ENCODE measurements at places on chromosomes 7 and 10.

DNA sequence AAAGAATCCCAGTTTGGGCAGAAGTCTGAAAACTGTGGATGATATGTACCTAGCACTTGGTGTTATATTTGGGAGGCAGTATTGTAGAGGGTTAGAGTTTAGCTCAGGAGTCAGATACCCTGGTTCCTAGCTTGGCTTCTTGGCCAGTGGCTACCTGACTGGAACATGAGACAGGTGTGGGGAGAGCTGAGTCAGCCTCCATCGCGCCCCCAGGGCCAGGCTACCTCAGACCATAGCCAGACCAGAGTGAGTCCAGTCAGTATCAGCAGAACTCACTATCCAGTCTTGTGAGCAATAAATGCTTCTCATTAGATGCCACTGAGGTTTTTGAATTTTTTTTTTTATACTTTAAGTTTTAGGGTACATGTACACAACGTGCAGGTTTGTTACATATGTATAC lies 26.0 kb downstream of the CYP3A5 start:
- no peak for DNase-seq

GRCh38 chr7:112042631-112043030 lies 163.6 kb downstream of the DOCK4 start:
- DNase-seq: no peak

- no peak for DNase-seq
Measured at GRCh38 chr10:1612908-1613307, 124.4 kb downstream of the ADARB2 start.

DNA sequence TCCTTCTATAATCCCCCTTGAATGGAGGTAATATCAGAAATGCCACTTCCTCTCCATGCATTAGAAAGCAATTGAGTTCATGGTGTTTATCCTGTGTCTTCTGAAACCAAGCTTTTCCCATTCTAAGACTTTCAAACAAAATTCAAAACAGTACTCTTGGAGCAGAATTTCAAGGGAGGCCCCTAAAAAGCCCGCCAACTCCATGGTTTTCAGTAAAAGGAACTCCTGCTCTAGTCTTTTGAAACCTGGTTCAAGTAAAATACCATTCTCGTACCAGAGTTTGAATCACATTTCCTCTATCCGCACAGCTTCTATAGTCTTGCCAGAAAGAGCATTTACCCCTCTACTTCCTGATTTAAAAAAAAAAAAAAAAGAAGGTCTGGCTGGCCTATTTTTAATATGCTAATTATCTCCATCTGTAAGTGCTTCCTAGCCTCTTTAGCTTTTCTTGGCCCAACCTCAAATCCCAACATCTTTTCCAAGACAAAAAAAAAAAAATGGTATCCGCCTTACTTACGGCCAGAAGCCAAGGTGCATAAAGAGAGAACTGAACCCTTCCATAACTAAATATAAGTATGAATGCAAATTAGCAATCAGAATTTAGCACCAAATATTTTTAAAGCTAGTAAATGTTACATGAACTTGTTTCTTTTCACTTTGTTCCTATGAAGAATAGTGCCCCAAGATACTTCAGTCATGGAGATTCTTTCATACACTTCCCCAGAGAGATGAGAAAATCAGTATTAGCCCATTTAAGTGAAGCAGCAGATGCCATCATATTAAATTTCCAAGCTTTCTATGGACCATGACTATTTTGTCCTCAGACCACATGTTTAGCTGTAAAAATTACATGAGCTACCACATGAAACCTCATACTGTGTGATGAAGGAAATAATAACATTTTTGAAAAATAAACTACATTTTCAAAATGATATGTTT lies 199.9 kb upstream of the FAM3C start:
- peak; percentile 7 for DNase-seq

- DNase-seq: no peak
Measured at GRCh38 chr7:74627661-74628411, 29.7 kb upstream of the GTF2I start.

GRCh38 chr10:126014309-126014708 lies 117.9 kb downstream of the FANK1 start:
- peak; percentile 30 for DNase-seq

GRCh38 chr7:66899552-66900280 lies 21.3 kb upstream of the TMEM248 start:
- DNase-seq: no peak

DNA sequence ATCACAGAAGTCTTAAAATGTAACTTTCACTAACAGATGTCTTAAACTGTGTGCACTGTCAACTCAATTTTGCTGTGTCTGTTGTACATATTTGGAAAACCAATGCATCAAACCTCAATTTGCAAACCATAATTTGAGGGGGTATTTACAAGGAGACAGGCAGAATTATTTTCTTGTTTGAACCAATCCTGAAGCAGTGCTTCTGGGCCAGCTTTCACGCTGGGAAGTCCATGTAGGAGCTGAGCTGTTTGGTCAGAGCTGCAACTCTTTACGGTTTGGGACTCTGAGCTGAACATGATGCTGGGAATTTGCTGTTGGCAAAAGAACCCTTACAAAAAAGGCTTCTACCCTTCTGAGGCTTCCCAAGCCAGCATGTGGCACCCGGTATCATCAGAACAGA lies 43.2 kb upstream of the EPC1 start:
- no peak for DNase-seq

- no peak for DNase-seq
Measured at GRCh38 chr10:18216482-18216881, 76.3 kb downstream of the CACNB2 start.

DNA sequence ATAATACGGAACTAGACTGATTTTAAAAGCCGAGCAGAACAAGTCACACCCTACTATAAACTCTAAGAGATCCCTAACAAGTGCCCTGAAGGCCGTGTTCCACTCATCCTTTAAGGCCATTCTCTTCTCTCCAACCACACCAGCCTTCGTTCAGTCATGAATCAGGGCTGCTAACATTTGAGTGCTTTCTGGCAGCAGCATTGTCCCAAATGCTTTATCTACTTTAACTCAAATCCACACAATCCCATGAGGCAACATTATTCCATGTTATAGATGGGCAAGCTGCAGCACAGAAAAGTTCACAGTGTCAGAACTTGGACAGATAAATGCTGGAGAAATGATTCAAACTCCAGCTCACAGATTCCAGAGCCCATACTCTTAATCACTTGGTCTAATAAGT lies 73.5 kb downstream of the MALSU1 start:
- no peak for DNase-seq

GRCh38 chr7:98988641-98989040 lies 110.3 kb downstream of the TRRAP start:
- DNase-seq: no peak

DNA sequence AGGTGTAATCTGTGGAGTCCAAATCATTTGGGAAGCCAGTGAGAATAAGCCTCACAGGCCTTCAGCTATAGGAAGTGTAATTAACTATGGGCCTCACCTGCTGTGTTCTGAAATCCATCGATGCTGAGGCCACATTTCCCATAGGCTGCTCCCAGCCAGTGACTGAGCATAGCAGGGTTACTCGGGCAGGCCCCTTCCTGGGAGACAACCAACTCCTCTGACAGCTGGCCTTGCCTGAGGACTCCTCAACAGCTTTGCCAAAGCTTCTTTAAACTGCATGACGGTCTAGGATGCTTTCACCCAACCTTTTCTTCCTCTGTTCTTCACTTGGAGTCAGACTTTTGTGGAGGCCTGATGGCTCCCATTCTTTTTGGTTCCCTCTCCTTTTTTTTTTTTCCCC lies 63.8 kb upstream of the SMNDC1 start:
- DNase-seq: no peak

DNA sequence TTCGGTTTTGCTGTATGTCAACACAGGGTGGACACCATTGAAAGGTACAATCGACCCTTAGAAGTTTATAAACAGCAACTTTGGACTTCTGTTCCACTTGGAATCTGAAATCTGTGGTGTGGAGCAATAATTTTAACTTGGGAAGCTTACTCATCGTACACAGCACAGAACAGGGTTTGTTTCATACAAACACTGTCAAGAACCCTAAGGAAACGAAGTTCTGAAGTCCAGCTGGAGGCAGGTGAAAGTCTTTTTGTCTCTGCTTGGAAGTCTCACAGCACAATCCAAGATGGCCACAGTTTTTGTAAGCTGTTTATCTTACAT lies 31.5 kb downstream of the NMT2 start:
- DNase-seq: no peak

GRCh38 chr10:60341969-60342368 lies 47.7 kb downstream of the ANK3 start:
- no peak for DNase-seq

GRCh38 chr10:88243202-88243744 lies 339.8 kb downstream of the RNLS start:
- no peak for DNase-seq

GRCh38 chr7:141612861-141613260 lies 61.7 kb downstream of the AGK start:
- DNase-seq: no peak

- no peak for DNase-seq
Measured at GRCh38 chr7:99623091-99623693, 6.4 kb downstream of the ZSCAN25 start.

GRCh38 chr10:44125879-44126278 lies 259.0 kb downstream of the CXCL12 start:
- DNase-seq: peak; percentile 64

GRCh38 chr7:134062460-134062859 lies 64.7 kb upstream of the LRGUK start:
- DNase-seq: no peak

DNA sequence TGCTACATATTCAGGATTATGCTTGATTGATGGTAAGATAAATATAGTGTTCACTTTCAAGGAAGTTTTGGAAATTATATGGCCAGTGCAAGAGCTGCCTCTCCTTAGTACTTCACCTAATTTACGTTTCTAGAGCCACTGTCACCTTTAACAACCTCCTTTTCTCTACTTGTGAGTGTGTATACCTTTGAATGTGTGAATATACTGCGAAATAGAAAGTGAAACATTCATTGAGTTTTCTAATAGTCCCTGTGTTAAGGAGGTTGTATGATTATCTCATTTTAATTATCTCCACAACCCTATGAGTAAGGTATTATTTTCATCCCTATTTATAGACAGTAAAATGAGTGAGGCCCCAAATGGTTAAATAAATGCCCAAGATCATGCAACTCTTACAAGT lies 1050.5 kb downstream of the XPNPEP1 start:
- no peak for DNase-seq

DNA sequence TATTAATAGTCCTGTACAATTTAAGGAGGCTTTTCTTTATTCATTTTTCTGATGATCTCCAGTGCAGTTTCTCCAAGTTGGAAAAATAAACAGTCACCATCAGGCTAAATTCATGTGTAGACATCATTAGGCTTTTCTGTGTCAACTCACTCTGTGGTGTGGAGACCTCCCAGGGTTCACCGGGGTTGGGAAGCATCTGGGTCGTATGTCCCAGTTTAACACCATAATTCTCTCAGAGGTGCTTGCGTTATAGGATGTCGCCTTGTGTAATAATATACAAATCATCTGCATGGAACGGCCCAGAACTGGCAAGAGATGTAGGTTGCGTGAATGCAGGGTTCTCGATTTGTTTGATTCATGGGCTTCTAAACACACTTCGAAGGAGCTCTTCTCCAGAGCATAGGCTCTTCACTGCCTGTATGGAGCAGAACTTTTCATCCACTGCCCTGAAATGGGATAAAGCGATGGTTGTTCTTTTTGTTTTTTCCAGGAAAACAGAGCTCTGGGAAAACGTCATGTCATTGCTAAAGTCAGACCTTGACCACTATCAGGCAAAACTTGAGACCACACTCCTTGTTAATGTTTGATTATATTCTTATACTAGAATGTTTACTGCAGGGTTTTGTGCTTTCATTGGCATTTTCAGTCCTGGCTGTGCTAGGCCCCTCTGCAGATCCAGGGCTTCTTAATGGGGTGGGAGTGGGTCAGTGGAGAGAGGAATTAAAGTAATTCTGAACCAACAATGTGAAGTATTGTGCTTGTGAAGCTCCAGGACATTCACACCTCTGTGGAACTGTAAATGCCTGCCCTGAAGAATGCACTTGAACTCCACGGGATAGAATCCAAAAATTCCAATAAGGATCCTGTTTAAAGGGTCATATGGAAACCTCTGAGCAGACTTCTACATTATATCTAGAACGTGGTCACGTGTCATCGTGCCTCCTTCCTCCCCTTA lies 172.8 kb downstream of the TRIL start:
- DNase-seq: no peak

DNA sequence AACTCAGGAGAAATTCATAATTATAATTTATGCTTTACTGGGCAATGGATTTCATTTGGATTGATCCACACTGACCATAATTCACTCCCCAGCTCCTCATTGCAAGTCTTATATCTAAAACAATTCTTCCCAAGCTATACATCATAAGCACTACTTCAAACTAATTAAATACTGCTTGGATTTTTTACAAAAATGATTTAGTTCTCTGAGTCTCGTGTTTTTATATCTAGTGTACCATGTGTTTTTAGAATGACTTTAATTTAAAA lies 443.8 kb downstream of the GPAM start:
- DNase-seq: no peak

DNA sequence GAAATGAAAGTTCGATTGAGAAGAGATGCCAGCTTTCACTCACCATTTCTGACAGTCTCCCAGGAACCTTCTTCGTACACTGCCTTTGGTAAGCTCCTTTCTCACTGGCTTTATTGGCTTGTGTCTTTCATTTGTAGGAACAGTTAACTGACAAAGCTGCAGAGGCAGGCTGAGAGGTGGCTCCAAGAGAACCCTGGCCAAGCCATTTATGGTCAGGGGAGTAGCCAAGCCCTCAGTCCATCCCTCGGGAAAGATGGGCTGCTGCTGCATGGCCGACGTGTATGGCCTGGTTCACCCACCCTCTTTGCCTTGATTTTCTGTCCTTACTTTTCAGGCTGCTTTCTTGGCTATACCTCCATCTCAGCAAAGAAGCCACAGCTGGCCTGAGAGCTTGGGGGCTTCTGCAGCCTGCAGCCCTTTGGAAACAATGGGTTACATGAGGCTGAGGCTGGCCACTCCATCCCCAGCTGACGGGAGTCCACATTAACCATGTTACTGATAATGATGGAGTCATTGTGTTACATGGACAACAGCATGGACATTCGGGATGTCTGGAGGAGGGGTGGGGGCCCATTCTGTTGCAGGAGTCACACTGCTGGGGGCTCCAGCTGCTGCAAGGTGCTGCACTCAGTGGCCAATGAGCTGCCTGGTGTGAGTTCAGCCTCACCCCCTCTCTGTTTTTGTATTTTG lies at the start of gene OPALIN:
Gene OPALIN, minus strand, starts transcription at position 152 of the 690 bp plus-strand sequence. Its CDS starts 106 bp downstream, at position 46.
- DNase-seq: no peak

DNA sequence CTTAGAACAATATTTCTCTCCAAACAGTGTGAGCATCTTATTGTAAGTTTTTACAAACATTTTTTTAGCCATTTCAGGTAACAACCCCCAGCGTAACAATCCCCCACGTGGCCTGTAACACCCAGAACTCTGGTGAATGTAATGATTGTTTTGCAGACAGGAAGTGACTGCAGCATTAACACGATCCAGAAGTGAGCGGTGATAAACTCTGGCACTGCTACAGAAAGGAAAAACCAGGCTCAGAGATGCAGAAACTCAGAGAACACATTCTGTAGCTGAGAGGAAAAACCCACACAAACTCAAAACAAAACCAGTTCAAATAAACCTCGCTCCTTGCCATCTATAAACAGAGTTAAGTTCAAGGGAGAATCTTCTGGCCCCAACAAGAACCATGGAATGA lies 285.7 kb downstream of the FGFR2 start:
- DNase-seq: no peak

DNA sequence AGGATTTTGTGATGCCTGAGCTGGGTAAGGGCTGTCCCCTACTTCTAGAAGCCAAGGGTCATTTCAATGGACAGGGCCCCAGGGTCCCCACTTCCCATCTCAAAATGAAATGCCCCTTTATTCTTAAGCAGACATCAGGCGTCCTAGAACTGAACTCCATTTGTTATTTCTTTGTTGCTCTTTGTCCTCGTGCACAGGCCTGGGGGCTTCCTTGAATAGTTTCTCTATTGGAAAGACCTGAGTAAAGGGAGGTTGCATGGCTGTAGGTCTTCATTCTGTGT lies 311.4 kb upstream of the ZNF32 start:
- DNase-seq: no peak

Data from HFF-Myc (cell line).